ENCODE measurements at places on chromosomes 5 and 9. TPM values are rescaled to one million over a fixed set of nuclear protein-coding genes. Genes with fewer than 3 reads are reported as not detected.

The GABRA6 gene
- total RNA-seq, result not detected

The SSNA1 gene
- total RNA-seq, result 29.4 TPM

DNA sequence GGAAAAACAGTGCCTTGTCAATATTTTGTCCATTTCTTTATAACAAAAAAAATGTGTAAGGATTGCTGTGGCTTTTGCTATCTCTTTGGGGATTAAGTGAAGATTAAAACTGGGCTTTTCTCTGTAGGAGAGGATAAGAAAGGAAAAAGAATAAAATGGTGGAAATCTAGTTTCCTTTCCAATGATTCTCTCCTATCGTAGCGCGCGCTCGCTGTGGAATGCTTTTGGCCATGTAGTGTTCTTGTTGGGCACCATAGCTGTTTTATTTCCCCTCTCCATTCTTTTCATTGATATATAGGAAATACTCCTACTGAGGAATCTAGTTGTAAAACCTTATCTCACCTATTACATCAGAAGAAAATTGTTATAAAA, 1.5 kb downstream of the STXBP1 start:
- DNase-seq, result no peak

- DNase-seq, result no peak
Observed at GRCh38 chr9:129126749-129127618, 15.8 kb downstream of the PTPA start.

DNA sequence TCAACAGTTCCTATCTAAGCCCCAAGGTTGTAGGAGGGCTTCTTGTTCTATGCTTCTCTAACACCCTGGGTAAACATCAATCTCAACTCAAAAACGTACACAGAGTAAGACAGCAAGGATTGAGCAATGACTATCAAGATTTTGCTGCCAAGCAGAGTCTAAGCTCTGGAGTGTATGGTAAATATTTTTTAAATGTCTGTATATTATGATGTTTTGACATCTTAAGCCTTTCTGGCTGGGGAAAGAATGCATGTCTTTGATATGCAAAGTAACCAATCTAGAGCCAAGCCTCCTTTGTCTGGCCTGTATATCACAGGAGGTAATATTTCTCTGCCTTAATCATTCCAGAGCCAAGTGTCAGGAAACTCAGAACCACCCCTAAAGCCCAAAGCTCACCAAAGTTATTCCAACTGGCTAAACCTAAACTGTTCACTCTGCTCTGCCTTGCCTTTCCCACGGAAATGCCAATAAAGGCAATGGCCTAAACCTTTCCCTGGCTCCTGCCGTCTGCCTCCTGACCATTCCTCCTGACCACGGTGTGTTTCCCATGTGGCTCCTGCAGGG, 45.2 kb downstream of the YIPF5 start:
- DNase-seq, result no peak

GRCh38 chr5:94691291-94691690, 72.8 kb downstream of the SLF1 start:
- no peak for DNase-seq

DNA sequence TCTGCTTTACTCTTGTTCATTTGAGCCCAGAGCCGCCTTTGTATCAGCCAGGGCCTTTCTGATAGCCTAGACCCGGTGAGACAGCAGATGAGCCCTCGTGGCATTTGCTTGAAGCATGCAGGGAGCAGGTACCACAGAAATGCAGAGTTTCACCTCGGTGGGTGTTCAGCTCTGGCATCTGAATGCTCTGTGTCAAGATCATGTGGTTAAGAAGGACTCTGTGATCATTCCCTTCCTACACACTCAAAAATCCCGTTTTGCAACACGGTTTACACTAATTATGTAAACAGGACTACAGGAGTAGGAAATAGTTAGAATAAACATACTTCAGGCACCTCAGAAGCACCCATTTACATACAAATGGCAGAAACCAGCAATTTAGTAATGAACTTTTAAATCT, 67.2 kb downstream of the MVB12B start:
- no peak for DNase-seq

GRCh38 chr5:136446565-136446964, 81.2 kb upstream of the TRPC7 start:
- no peak for DNase-seq

Measured in left lobe of liver (tissue), 2 donors.